ENCODE measurements at places on chromosomes 5 and 9.

DNA sequence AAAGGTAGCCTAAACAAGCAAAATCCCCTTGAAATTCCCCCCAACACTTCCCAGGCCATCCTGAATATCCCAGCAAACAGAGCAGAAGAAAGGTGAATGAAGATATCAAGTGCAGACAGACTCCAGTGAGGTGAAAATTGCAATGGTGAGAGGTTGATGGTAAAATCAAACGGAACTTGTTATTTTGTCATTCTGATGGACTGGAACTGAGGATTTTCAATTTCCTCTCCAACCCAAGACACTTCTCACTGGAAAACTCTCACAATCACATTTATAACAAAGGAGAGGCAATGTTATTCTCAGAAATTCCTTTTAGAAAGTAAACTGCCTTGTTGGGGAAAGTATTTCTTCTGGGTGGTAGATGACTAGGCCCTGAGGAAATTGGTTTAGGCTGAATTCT is 412.4 kb upstream of the C9orf72 start:
- DNase-seq, result no peak

DNA sequence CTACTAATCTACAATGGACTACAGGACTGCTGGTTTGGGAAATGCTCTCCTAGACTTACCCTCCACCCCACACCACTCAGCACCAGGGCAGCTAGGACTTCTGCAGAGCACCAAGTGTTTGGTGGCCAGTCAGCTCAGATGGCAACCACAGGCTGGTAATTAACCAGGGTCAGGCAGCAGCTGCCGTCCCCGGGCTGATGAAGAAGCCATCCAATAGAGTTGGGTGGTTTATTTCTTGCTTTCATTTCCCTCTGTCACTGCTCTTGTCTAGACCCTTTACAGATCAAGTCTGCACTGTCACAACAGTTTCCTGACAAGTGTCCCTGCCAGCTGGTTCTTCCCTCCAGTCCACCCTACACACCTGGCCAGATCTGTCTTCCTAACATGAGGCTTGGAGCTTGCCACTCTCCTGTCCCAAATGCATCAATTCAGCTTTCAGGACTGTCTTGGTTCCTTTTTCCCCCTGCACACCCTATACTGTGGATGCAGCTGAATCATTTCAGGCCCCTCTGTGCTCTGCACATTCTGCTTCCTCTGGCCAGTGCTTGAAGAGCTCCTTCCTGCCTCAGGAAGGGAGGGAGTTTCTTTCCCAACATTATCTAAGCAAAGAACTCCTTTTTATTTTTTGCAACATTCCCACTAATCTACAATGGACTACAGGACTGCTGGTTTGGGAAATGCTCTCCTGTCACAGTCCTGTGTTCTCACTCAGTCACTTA is 30.2 kb upstream of the HSPA9 start:
- peak; percentile 12 for DNase-seq

- no peak for DNase-seq
Measured at GRCh38 chr9:137349471-137350033, 47.5 kb upstream of the NRARP start.

GRCh38 chr5:134803821-134804220 is 41.9 kb upstream of the C5orf24 start:
- no peak for DNase-seq

- peak; percentile 42 for DNase-seq
Measured at GRCh38 chr9:137387114-137387890, 35.7 kb downstream of the EXD3 start.

GRCh38 chr5:74337254-74337983 is 303.1 kb downstream of the ENC1 start:
- DNase-seq, result no peak

DNA sequence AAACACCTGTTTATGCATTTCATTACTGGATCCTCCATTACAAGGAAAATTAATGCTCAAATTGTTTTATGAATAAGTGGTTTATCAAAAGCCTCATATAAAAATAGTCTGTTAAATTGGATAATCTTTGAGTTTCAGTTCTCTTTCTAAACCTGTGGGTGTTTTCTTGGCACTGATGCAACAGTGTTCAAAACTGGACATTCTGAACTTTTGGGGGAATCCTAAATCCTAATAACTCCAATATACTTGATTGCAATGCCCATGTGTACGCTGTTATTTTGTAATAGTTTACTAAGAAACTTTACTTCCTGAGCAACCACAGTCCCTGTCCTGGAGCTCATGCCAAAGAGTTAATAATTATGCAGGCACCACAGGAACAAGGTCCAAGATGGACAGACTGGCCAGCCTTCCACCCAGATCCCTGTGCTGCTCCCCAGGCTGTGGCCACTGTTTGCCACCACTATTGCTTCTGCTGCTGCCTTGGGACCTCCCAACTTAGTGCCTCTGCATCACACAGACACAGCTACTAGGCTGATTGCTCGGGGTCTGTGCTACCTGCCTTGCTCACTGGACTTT is 14.0 kb downstream of the IRGM start:
- DNase-seq, result no peak

DNA sequence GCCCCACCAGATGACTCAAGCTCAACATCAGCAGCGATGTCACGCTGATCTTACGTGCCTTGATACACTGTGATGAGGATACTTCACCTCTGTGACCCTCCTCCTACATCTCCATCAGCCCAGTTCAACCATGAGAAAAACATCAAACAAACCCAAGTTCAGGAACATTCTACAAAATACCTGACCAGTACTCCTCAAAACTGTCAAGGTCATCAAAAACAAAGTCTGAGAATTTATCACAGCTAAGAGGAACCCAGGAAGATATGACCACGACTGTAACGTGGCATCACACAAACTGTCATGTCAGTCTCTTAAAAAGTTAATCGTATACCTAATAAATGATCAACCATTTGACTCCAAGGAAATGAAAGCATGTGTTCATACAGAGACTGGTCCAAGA is 90.8 kb downstream of the COL23A1 start:
- DNase-seq, result no peak

GRCh38 chr9:38020151-38021076 is 48.6 kb downstream of the SHB start:
- no peak for DNase-seq

GRCh38 chr9:70675868-70676370 is 261.5 kb upstream of the KLF9 start:
- no peak for DNase-seq

DNA sequence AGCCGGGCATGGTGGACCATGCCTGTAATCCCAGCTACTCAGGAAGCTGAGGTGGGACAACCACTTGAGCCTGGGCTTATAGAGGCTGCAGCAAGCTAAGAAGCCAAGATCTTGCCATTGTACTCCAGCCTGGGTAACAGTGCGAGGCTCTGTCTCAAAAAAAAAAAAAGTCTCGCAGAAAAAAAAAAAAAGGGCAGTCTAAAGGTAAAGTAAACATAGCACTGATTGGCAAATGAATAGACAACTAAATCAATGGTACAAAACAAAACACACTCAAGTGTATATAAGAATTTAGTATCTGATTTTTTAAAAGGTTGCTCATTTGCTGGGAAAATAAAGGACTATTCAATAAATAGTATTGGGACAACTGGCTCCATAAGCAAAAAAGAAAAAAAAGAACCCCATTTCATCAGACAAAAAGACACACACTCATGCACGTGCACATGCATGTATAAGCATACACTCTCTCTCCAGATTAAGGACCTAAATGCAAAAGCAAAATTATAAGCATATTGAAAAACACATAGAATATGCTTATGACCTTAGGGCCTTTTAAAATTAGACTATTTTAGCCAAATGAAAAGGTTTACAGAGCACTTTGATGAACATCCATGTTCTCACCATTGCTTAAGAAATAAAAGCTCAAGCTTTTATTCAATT is 5.7 kb downstream of the IL6ST start:
- no peak for DNase-seq

DNA sequence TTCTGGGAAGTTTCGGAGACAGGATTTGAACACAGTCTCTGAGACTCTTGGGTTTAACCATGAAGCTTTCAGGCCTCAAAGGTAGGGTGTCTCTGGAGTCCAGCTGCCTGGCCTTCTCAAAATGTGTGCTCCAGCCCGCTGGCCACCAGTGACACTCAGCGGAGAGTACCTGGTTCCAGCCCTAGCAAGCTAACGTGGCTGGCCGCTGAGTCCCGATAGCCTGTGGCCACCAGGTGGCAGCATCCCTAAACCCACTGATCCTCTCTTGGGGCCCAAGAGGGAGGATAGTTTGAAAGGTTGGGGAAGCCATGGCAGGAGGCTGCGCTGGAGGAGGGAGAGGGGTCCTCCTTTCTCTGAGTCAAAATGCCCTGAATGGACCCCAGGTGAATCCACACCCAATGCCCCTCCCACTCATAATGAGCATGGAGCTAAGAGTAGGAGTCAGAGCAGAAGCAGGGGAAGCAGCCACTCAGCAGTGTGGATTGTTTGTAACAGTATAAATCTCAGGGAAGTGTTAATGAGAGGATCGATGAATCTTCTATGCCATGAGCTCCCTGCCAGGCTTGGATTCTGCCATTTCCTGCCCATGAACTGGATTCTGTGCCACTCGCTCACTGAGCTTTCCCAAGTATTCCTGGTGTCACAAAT is 5.4 kb upstream of the TIFAB start:
- DNase-seq, result peak; percentile 66

- DNase-seq, result peak; percentile 69
Measured at GRCh38 chr9:32954642-32955041, 46.8 kb downstream of the APTX start.

- no peak for DNase-seq
Measured at GRCh38 chr5:140429724-140430123, 28.1 kb downstream of the ANKHD1 start.

DNA sequence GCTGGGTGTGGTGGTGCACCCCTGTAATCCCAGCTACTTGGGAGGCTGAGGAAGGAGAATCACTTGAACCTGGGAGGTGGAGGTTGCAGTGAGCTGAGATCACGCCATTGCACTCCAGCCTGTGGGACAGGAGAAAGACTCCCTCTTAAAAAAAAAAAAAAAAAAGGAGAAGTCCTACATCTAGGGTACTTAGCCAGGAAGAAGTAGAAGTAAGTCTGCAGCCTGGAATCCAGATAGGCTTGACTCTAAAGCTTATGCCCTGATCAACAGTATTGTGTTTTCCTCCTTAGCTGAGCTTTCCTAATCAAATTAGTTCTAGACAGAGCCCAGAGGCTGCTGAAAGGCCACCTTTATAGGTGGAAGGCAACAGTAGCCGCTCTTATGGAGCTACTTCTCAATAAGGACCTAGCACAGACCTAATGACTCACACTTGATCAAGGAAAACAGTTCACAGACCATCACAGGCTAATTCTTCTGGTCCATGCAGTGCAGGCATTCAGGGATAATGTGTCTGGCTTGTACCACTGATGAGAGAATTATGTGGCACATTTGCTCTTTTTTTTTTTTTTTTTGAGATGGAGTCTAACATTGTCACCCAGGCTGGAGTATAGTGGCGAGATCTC is 105.5 kb upstream of the KLF4 start:
- no peak for DNase-seq

DNA sequence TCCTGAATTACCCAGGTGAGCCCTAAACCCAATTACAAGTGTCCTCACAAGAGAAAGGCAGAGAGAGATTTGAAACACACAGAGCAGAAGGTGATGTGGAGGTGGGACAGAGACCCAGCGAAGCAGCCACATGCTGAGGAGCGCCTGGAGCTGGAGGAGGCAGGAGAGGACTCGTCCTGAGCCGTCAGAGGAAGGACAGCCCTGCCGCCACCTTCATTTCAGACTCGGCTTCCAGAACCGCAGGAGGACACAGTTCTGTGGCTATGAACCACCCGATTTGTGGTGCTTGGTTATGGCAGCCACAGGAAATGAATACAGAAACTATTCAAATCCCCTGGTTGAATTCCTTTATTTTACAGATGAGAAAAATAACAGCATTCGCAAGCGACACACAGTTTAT is 16.4 kb upstream of the FBP1 start:
- DNase-seq, result no peak

- peak; percentile 37 for DNase-seq
Measured at GRCh38 chr5:75052192-75053053, at the start of gene GCNT4. GCNT4 (minus strand) TSS chr5:75052558; CDS start chr5:75030037, 22,521 bp downstream.

DNA sequence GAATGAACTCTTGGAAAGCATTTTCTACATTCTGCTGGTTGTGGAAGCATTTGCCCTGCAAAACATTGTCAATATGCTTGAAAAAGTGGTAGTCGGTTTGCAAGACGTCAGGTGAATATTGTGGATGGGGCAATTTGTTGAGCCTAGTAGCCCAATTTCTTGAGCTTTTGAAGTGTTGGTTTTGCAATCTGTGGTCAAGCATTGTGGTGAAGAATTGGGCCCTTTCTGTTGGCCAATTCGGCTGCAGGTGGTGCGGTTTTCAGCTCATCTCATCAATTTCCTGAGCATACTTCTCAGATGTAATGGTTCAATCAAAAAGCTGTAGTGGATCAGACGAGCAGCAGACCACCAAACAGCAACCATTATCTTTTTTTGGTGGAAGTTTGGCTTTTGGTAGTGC is 426.8 kb upstream of the CDH9 start:
- no peak for DNase-seq

GRCh38 chr5:142904416-142904815 is 134.2 kb downstream of the ARHGAP26 start:
- no peak for DNase-seq

GRCh38 chr5:14131855-14132503 is 11.2 kb upstream of the TRIO start:
- peak; percentile 48 for DNase-seq

DNA sequence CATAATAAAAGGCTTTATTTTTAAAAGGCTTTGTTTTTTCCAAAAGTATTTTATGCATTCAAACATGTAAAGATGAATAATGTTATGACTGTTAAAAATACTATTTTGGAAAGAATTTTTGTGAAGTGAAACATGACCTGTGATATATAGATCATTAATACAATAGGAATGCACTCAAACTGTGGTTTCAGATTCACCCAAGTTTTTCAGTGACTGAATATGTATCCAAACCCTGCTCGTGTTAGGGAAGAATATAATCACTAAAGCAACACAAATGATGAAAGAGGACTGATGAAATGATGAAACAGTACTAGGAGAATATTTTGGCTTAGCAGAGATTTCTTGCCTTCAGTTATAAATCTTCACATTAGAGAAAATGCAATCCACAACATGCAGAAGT is 278.0 kb downstream of the ADAMTS6 start:
- DNase-seq, result peak; percentile 92

GRCh38 chr9:100759215-100759614 is 181.3 kb downstream of the CAVIN4 start:
- no peak for DNase-seq
